Right cardiac atrium (tissue), 5 donors: ENCODE measurements at places on chromosomes 3 and 15.

- no peak for DNase-seq
These were observed 44.5 kb downstream of the XXYLT1 start for GRCh38 chr3:195226445-195226844.

- no peak for DNase-seq
These were observed 400.7 kb upstream of the TPM1 start for GRCh38 chr15:62641825-62642224.

- DNase-seq = no peak
These were observed 28.1 kb downstream of the CFAP92 start for GRCh38 chr3:128965818-128966217.

GRCh38 chr3:48186631-48187300 lies 1.5 kb downstream of the CDC25A start:
- no peak for DNase-seq

DNA sequence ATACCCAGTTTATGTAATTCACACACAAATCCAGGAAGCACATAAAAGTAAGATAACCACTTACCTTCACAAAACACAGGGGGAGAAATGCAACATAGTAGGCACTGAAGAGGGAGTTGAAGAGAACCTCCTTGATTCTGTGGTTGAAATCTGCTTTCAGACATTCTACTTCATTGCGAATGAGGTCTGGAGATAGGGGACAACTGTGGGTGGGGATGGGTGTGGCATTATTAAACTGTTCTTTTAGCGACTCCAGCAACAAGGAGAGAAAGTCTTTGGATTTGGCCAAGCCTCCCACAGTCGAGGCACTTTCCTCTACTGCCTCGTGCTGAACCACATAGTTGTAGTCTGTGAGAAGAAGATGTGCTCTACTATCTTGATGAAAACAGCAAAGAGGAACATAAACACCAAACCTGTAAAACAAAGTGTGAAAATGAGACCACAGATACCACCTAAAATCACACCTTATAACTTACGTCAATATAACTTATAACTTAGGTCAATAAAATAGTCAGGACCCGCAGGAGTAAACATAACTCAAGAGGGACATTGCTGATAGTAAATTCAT lies 25.6 kb downstream of the TMEM39A start:
- DNase-seq = no peak
